T-helper 1 cell (primary cell): ENCODE measurements at places on chromosomes 12 and 14.

DNA sequence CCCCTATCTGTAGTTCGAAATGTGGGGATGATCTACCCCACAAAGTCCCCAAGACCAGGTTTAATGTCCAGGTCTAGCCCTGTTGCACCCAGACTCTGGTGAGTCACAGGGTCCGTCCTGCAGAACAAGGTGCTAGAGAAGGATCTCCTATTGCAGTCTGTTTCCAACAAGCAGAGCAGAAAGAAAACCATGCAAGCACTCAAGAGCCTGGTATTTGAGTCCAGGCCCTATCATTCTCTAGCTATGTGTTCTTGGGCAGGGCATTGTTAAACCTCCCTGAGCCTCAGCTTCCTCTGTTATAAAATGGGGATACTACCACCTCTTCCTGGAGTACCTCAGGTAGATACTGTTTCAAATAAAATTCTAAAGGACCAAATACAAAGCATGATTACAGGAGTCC, 24.4 kb downstream of the MAP3K9 start:
- DNase-seq = no peak

DNA sequence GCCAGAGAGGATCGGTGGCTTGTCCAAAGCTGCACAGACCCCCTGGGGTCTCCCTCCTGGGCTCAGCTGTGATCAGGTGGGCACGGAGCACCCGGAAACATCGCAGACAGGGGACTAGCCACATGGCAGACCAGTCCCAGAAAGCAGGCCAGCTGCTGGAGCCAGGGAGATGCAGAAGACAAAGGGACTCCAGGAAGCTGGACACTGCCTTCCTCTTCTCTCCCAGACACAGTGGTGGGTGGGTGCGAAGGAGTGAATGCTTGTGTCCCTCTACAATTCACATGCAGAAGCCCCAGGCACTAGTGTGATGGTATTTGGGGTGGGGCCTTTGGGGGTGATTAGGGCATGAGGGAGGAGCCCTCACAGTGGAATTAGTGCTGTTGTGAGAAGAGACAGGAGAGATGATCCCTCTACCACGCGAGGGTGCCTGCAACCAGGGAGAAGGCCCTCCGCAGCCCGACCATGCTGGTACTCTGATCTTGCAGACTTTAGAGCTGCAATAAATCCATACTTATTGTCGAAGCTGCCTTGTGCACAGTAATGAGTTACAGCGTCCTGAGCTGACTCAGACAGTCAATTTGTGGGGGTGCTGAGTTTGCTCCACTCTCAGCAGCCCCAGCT, 95.2 kb downstream of the CALM1 start:
- DNase-seq = no peak

DNA sequence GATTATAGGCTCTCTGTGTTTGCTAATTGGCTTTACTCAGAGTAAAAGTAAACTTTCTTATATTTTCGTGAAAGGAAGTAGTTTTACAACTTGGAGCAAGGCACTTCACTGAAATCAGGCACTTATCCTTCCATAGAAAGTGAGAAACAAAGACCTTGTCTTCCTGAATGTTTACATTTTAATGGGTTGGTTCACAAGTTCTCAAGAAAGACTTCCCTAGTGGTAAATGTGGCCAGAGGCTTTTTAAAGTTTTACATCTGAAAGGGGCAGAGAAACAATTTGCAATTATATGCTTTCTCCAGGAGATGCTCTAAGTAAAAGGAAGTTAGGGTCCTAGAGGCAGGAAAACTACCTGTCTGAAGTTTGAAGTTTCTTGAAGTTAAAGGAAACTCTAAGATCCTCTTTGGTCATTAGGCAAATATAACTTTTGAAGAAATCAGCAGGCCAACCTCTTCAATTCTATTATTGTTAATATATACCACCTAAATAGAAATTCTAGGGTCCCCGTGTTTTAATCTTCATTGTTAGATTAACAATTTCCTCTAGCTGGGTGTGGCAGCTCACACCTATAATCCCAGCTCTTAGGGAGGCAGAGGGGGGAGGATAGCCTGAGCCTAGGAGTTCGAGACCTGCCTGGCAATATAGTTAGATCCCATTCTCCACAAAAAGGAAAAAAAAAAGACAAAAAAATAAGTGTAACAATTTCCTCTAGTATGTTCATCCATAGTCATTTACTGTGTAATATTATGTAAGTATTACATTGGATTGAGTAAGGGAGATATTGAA, 644.9 kb upstream of the FOXG1 start:
- no peak for DNase-seq

DNA sequence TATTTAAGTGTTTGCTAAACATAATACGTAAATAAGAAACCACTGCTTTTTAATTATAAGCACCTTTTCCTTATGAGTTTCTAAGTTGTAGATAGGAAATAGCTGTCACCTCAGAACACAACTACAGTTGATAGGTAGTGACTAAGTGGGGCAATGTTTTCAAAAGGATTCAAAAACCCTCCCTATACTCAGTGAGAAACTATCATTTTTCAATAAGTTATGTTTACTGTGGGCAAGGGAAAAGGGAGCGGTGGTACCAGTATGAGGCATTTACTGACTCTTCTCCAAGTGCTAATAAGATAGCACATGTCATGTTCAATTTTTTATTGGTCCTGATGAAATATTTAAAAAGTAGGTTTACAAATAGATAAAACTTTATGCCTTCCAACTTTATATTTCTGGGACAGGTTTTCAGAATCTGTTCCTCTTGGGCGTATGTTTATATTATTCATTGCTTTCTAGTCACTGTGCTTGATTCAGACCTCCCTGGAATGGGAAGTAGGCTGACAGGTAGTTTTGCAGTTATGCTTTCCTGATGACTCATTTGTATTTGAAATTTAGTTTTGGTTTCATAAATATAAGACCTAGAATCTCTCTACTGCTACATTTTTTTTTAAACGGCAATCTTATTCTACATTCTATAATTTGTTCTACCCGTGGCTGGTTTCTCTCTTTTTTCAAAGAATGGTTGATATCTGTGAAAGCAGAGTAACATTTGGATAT, 153.1 kb downstream of the TMEM117 start:
- DNase-seq = no peak

DNA sequence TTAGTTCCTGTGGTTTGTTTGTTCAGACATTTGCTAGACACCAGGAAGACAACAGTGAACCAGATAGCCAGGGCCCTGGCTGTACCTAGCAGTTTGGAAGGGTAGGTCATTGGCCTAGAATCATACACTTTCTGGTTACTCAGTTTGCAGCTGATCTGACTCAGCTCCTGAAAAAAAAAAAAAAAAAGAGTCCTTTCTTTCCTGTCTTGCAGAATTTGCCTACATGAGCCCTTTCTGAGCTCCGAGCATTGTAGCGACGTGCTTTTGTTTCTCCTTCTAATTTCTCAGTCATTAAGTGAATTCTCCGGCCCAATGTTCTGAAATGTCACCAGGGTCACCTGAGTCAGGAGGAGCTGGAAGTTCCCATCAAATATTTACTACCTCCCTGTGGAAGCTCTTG, 2.4 kb downstream of the CABP1 start:
- no peak for DNase-seq

DNA sequence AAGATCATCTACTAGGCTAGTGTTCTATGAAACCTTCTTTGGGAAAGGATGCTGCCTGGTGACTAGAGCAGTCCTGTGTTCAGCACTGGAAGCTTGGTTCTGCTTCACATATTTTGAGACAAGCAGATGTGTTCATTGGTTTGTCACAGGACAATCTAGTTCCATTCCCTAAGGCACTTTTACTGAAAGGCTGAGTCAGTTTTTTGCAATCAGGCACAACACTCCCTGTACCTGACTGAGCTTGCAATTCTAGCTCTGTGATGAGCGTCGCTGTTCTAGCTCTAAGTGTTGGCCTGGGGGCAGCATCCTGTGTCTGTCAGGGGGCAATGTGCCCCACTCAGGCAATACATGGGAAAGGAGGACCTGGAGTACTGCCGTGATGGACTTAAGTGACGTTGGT, 144.4 kb downstream of the CAND1 start:
- DNase-seq = no peak

GRCh38 chr14:64691376-64691775, 12.8 kb upstream of the PLEKHG3 start:
- DNase-seq = no peak

GRCh38 chr12:74021937-74022336, 515.7 kb upstream of the ATXN7L3B start:
- DNase-seq = no peak

GRCh38 chr12:52220477-52220876, 12.6 kb upstream of the KRT7 start:
- no peak for DNase-seq

DNA sequence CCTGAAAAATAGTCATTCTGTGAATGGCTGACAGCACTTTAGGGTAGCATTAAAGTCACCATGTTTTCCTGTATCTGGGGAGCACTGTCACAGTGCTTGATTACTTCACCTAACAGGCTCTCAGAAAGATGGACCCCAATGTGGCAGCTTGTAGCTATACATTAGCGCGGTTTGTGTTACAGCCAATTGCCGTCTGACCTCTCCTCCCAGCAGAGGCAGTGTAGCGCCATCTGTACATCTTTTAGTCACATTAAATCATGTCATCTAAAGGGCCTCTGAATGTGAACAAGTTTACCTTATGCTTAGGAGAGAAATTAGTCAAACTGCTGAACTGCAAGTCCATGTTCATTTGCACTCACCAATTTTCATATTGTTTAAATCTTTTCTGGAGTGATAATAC, 113.7 kb downstream of the LMO3 start:
- DNase-seq = no peak

- no peak for DNase-seq
Measured at GRCh38 chr12:27334042-27334720, 1.5 kb downstream of the BMAL2 start.

GRCh38 chr14:62428429-62429203, 616.6 kb downstream of the KCNH5 start:
- DNase-seq = no peak

DNA sequence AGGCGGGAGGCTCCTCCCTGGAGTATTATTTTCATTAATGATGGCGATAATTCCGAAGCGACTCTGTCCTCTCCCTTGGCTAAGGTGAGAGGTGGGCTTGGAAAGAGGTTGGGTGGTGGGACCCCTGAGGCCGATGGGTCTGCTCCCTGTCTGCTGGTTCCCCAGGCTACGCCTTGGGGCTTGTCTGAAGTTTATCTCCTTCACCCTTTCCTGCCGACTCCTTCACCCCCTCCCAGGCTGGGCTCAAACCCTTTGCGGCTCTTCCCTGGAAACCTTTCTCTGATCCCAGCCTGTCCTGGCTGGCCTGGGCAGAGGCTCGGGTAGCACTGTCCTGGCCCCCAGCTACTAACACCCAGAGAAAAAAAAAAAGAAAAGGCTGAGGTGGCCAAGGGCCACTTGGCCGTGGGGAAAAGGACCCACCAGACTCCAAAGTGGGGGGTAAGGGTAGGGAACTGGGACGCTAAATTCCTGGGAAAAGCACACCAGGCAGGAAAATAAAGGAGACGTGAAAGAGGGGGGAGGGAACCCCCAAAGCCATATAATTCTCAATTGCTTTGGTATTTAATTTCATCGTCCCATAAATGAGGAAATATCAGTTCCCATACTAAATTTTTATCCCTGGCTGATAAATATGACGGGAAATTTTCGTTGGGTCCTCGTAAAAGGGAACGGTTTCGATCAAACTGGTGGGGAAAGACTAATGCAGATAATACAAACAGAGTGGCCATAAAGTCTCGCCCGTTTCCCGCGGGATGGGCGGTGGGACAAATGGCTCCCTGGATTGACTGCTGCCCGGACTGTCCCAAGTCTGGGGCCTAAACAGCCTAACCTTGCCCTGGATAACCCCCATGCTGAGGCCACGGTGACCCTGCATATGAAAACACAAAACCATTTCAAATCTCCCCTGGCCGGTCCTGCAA, 2.0 kb upstream of the HOXC10 start:
- no peak for DNase-seq

GRCh38 chr12:83769151-83769550, 1082.4 kb downstream of the TMTC2 start:
- no peak for DNase-seq

GRCh38 chr14:91214306-91214705, 30.2 kb downstream of the GPR68 start:
- no peak for DNase-seq

GRCh38 chr12:17334784-17335183, 728.8 kb upstream of the LMO3 start:
- no peak for DNase-seq

- DNase-seq = no peak
Measured at GRCh38 chr12:68100241-68100640, 59.3 kb downstream of the IFNG start.

DNA sequence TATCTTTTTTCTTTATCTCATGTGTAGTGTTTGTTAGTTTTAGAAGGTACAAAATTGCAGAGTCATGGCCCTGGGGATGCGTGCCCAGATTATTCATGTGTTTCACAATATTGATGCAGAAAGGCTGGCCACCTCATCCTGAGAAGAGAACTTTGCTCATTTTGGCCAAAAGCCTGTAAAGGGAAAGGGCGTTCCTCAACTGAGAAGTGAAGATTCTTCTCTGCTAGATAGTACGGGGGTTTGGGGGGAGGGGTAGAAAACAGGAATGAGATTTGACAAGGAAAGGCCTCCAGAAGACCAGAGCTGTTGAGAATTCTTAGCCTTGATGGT, 1.7 kb downstream of the MGST1 start:
- DNase-seq = no peak

GRCh38 chr12:110102255-110102654, 21.9 kb upstream of the IFT81 start:
- no peak for DNase-seq

GRCh38 chr12:128573907-128574306, 249.9 kb downstream of the SLC15A4 start:
- DNase-seq = no peak

GRCh38 chr14:100736269-100737180, 9.8 kb downstream of the DLK1 start:
- peak; percentile 9 for DNase-seq

DNA sequence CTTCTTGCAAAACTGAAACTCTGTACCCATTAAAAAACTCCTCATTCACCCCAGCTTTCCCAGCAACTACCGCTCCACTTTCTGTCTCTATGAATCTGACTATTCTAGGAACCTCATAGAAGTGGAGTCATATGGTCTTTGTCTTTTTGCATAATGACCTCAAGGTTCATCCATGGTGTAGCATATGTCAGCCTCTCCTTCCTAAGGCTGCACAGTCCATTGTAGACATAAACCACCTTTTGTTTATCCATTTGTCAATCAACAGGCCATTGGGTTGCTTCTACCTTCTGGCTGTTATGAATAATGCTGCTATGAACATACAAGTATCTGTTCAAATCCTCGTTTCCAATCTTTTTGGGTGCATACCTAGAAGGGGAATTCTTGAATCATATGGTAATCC, 21.1 kb downstream of the NT5DC3 start:
- no peak for DNase-seq

GRCh38 chr14:90661866-90662265, 154.4 kb downstream of the TTC7B start:
- no peak for DNase-seq

GRCh38 chr12:7961395-7962178, 25.6 kb upstream of the SLC2A3 start:
- no peak for DNase-seq

- DNase-seq = no peak
Measured at GRCh38 chr12:6340032-6340638, 1.7 kb downstream of the TNFRSF1A start.
